ENCODE measurements at places on chromosomes 12 and 14.

GRCh38 chr14:101980700-101981099 is 16.3 kb downstream of the DYNC1H1 start:
- DNase-seq = no peak

DNA sequence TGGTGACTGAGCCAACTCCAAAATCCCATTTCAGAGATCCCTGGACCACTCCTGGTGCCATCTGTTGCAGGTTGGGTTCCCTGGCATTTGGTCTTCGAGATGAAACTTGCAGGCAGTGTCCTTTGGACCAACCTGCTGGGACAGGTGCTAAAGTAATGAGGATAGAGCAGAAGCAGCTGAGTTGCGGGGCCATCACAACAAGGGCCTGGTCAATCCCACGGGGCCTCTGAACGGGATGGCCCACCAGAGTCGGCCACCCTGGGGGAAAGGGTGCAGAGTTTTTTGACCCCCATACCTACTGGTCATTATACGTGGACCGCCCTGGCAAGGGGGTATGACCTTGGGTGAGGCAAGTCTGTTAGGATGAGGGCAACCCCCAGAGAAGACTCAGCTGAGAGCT is 39.3 kb downstream of the DLK1 start:
- no peak for DNase-seq

GRCh38 chr14:51845811-51846210 is 14.6 kb upstream of the GNG2 start:
- DNase-seq = no peak

DNA sequence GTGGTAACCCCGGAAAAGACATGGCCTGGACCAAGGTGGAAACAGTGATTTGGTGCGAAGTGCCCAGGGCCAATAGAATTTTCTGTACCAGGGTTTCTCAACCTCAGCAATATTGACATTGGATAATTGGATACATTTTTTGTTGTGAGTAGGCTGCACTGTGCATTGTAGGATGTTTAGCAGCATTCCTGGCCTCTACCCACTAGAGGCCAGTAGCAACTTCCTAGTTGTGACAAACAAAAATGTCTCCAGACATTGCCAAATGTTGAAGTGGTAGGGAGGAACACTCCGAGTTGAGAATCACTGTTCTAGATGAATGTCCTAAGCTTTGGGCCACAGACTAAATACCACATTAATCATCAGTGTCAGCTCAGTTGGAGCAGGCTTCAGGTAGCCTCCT is 6.2 kb upstream of the CGRRF1 start:
- DNase-seq = no peak

- no peak for DNase-seq
Measured at GRCh38 chr12:98446682-98447081, 68.7 kb upstream of the TMPO start.

GRCh38 chr14:30507209-30507608 is 51.7 kb upstream of the G2E3 start:
- DNase-seq = no peak

DNA sequence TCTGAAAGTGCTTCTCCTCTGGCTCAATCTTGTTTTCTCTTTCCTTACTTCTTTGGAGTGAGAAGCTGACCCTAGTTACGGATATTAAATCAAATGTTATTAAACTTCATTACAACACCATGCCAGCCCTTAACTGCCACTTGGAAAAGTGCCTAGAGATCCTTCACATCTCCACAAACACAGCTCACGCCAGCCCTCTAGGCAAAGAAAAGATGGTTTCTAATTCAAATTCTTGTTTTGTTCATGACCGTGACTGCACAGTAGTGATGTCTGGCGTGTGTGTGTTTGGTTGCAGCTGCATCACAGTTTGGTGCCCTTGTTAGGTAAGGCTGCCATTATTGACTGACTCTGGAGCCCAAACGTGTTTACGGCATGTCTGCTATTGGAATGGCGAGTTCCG is 113.0 kb downstream of the BEGAIN start:
- DNase-seq = no peak

DNA sequence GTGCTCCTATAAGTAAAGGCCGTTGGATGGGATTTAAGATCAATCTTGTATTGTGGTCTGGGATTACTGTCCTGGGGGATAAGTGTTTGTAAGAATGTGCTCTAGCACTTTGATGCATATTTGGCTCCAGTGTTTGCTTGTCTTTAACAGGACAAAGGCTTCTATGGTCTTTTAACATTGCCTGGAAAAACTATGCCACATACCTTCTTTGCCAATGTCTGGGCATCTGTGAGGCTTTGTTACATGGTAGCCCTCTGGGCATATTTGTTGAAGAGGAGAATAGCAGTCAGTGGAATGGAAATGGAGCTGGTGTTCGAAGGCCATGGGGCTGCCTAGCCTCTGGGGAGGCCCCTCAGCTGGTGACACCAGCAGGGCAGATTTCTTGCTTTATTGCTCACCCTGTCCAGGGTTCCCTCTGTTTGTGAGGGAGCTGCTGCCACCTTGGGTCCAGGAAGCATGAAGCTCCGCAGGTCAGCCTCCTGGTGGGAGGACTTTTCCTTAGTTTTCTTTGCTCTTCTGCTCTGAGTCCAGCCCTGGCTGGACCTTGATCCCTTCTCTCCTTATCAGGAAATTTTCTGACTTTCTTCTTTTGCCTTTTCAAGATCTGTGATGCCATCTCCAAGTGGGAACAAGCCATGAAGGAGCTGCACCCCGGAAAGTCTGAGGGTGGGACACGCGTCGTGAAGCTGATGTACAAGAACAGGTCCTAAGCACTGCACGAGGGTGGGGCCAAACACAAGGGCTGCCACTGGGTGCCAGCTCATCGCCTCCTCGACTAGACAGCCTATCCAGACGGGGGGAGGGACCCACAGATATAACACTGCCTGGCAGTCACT is 19.5 kb downstream of the PIGH start:
- DNase-seq = no peak

GRCh38 chr12:109777544-109777943 is 55.7 kb downstream of the TRPV4 start:
- DNase-seq = no peak

DNA sequence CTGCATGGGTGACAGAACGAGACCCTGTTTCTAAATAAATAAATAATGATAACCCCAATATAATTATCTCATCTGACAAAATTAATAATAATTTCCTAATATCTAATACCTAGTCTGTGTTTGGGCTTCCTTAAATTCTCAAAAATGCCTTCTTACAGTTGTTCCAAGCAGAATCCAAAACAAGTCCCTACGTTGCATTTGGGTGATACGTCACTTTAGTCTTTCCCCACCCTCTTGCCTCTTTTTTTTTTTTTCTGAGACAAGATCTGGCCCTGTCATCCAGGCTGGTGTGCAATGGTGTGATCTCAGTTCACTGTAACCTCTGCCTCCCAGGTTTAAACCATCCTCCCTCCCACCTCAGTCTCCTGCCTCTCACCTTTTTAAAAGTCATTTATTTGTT is 26.7 kb downstream of the VEZT start:
- DNase-seq = no peak
